ENCODE measurements at places on chromosomes 4 and X. TPM values are rescaled to one million over a fixed set of nuclear protein-coding genes. Genes with fewer than 3 reads are reported as not detected.

ALAS2 gene
- total RNA-seq = not detected

GAGE12H gene
- not detected for total RNA-seq

GAGE2A gene
- total RNA-seq = not detected

PPP4R3C gene
- total RNA-seq = not detected

CFAP47 gene
- total RNA-seq = 0.12 TPM

RGN gene
- 2.9 TPM for total RNA-seq

SH3RF1 gene
- 31.9 TPM for total RNA-seq

H2BW2 gene
- total RNA-seq = not detected

UGT2B11 gene
- not detected for total RNA-seq

ZNF141 gene
- 12.9 TPM for total RNA-seq

ASB9 gene
- 0.25 TPM for total RNA-seq

MGARP gene
- 3.1 TPM for total RNA-seq

PASD1 gene
- total RNA-seq = not detected

XAGE1A gene
- total RNA-seq = not detected

PLS3 gene
- 406 TPM for total RNA-seq

MCF2 gene
- total RNA-seq = not detected

ZNF630 gene
- 1.5 TPM for total RNA-seq

IL13RA2 gene
- total RNA-seq = 100 TPM

MAGEA10 gene
- not detected for total RNA-seq

F11 gene
- total RNA-seq = not detected

MAGEA9 gene
- not detected for total RNA-seq

SLC4A4 gene
- total RNA-seq = 2.0 TPM

PPEF2 gene
- total RNA-seq = under 0.01 TPM

TKTL1 gene
- total RNA-seq = not detected

HTN1 gene
- not detected for total RNA-seq

MGAT4D gene
- not detected for total RNA-seq

REPS2 gene
- total RNA-seq = 0.75 TPM

HELQ gene
- 16.5 TPM for total RNA-seq

AMOT gene
- 3.9 TPM for total RNA-seq

FRG2 gene
- total RNA-seq = not detected

TIGD4 gene
- total RNA-seq = 0.50 TPM

Data from uterine smooth muscle cell (primary cell).